ENCODE measurements at places on chromosomes 3 and 15.
A peak's percentile ranks its signal among the peaks of the same experiment; 100 is the strongest.

DNA sequence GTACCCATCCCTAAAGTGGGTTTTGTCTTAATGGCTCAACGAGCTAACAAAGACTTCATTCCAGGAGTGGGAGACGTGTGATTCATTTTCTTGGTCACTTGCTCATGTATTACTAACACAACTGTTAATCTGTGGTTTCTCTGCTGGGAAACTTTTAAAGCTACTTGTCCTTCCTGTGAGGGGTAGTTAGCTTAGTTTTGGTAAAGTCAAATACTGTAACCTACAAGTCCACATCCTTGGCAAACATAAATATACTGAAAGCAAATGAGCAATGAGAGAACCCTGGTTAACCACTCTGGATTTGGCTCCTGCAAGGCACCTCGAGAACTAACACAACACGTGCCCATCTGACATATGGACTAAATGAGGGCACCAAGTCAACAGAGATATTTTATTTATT is 19.9 kb downstream of the NOX5 start:
- no peak for DNase-seq

DNA sequence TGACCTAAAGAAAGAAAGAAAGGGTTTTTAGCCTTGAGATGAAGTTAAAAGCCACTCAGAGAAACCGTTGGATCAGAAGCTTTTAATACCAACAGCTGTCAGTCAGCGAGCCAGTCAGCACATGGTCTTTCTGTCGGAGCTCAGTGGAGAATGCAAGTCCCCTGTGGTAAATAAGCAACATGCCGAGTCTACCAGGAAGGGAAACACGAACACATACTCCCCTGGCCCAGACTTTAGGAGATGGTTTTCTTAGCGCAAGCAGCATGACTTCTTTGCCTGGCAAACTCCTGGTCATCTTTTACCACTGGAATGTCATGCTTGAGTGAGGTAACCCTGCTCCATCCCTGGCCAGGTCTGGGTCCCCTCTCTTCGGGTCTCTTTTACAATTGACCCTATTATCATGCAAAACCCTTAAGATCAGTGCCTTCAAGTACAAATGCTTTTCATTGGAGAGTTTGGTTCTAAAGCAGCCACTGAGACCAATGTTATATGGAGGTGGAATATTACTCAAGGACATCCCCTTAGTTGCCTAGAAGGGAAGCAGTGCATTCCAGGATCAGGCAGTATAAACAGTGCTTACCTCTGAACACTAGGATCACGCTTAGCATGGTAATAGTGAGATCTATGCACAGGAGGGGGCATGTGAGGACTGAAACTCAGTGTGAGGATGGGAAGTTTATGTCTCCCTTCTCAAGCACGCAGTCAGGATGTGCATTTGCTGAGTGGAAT is 28.2 kb downstream of the SLCO3A1 start:
- DNase-seq, result no peak

- DNase-seq, result no peak
Measured at GRCh38 chr3:186826410-186826975, 16.0 kb upstream of the ADIPOQ start.

- DNase-seq, result peak; percentile 4
Measured at GRCh38 chr3:121748680-121749275, 763 bp downstream of the GOLGB1 start.

DNA sequence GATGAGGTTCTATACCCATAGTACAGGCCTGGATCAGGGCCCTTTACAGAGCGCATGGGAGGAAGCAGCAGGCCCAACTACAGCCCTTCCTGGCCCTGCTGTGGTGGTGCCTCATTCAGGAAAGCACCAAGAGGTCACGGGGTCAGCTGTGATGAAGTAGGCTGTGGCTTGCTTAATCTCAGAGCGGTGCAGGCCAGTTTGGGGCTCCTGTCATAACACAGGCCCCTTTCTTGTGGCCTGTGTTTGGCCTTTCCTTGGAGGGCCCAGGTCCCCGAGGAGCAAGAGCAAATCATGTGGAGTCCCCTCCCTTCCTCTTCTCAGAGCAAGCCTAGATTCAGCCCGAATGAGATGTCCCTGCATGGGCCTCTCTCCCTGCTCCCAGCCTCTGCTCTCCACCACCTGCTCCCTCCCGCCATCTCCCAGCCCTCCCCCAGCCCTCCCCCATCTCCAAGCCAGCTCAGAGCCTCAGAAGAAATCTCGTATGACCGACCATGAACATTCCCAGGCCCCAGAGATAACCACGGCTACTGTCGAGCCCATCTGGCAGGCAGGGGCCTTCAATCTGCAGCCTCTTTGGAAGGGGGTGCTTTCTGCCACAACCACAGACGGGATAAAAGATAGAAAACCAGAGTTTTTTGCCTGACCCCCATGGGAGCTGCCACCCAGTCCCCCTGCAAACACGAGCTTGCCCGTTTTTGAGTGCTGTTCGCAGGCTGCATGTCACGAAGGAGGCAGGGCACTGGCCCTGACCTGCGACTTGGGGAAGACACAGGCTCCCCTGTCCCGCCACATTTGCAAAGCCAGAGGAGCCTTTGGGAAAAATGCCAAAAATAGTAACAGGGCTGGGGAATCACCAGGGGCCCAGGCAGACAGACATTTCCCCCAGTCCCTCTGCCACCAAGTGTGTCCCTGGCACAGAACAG is 32.3 kb upstream of the DUSP7 start:
- no peak for DNase-seq

GRCh38 chr15:40906991-40907802 is 12.9 kb downstream of the VPS18 start:
- no peak for DNase-seq

- DNase-seq, result no peak
Measured at GRCh38 chr3:127170814-127171213, 22.1 kb upstream of the PRR23E start.

DNA sequence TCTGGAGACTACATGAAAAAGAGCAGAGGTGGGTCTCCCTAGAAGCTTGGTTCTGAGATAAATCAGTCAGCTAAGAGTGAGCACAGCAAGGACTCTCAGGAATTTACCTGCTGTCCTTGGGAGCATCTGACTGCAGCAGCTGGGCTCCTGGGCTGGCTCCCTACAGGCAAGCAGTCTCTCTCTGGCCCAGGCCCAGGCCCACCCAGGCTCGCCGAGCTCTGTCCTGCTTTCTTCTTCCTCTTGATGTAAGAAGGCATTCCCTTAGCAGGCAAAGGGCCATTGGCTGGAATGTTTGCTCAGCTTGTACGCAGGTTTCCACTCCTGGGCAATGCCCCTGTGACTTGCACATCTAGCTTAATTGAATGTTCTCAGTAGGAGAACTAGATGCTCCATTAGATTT is 4.3 kb upstream of the RBP2 start:
- no peak for DNase-seq

GRCh38 chr3:127820221-127820825 is 2.0 kb downstream of the MGLL start:
- DNase-seq, result no peak

DNA sequence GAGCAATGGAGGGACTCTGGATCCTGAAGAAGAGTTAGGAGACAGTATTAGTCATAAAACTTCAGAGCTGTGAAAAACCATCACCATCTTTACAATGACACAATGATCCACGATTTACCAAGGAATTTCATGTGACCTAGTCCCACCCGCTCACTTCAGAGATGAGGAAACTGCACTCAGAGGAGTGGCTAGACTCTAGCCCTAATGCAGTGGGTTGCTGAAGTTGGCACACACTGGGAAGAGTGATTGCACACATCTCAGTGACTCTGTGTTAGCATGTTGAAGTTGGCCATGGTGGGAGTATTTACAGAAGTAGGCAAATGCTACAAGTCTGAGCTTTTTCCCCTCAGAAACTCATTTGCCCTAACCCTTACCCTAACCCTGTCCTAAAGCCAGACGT is 35.2 kb upstream of the SPATA12 start:
- DNase-seq, result no peak

DNA sequence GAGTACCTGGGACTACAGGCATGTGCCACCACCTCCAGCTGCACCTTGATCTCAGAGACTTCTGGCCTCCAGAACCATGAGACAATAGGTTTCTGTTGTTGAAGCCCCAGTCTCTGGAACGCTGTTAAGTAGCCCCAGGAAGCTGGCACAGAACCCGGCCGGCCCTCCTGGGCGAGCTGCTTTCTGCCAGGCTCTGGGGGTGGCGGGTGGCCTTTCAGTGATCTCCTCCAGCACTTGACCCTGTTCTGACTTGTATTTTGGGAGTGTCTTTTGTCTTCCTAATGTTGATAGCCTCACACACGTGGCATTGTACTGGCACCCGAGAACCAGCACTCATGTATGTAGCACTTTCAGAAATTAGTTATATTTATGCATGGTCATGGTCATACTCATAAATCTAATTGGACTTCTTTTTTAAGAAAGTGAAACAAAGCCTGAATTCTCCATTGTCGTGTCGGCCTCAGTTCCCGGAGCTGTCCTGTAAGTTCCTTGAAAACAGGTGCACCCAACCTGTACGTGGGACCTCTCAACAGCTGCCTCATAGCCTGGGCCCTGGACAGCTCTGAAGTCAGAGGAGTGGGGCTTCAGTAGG is 74.0 kb downstream of the TFRC start:
- DNase-seq, result no peak

DNA sequence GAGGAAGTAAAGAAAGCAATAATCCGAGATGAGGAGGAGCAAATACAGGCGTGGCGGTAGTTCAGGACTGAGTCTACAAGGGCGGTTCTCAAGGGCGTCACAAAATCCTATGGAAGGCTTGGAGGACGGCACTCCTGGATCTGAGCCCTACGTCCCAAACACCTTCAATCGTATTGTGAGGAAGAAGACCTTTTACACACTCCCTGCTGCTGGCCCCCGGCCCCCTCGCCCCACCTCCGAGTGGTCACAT is 747 bp downstream of the PLD1 start:
- DNase-seq, result no peak

DNA sequence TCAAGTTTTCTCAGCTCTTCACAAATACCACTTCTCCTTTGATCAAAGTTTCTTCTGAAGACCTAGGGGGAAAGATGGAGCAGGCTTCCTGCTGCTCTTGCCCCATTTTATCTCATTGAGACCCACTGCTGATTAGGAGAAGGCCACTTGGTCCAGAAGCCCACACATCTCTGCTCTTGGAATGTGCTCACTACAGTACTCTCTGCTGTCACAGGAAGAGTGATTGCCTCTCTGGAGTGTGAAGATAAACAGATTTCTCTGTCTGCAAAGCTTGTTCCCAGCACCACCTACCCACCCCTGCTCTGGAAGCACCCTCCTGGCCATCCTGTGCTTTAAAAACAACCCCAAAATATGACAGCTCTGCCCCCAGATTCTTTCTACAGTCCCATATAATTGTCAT is 41.3 kb upstream of the PRTG start:
- DNase-seq, result no peak

GRCh38 chr3:78666470-78666800 is 1101.4 kb downstream of the ROBO1 start:
- no peak for DNase-seq

- DNase-seq, result no peak
Measured at GRCh38 chr3:35757991-35758757, 118.8 kb downstream of the ARPP21 start.

DNA sequence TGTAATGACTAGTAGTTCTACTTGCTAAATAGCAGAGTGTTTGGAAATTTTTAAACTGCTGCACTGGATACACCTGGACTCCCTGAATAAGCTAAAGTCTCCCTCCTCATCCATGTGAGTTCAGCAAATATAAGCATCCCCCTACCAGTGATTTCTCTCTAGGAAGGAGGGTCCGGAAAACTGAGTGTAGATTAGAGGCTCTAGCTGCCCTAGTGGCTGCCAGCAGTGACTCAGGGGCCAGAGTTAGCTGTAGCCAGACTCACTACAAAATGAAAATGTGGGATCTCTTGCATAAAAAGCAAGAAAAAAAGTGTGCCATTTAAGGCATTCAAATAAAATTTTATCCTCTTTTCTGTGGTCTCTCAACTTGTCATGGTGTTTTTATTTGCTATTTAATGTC is 485.0 kb upstream of the ATP11B start:
- no peak for DNase-seq

DNA sequence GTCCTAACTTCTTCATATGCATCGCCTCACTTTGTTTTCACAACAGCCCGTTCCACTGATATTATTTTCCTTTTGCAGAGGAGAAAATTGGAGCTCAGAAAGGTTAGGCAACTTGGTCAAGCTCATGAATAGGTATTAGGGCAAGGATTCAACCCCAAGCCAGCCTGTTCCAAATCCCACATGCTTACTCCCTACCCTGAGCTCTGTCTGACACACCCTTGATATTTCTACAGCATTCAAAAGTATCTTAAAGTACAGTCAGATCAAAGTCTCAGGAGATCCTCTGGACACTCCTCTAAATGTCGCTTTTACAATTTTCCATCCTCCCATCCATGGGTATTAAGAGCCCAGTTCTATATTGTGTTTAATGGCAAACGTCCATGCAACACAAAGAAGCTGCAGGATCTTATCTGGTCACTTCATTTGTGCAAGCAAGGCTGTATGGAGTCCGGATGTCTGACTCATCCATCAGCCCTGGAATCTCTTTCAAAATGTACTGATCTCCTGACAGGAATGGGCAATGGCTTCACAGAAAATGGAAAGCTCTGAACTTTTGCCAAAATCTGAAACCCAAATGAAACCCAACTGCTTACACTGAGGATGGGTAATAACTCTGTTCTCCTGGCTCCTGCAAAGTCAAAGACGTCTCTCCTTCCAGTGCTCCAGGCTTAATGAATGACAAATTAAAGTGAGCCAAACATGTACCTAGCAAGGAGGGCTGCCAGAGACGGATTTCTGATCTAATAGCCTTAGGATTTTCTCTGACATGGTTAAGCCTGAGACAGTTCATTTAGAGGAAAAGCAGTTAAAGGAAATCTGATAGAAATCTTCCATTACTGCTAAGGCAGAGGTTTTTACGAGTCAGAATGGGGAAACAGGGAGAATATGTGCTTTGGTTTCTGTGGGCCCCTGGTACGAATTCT is 230.9 kb upstream of the RORA start:
- no peak for DNase-seq

DNA sequence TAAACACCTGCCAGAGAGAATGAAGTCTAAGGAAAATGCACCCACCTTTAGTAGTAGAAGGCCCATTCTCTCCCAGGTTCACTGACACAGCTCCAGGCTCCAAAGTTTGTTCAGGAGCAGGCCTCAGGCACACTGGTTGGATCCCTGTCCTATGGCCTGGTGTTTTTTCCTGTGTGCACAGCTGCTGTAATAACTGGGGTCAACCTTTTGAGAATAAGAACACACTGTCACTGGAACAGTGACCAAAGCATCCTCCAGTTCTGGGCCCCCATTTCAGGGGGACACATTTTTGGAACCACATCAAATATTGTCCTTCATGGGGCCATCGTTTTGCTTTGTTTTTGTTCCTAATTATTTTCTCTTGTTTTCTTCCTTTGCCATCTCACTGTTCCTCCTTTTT is 95.8 kb downstream of the ARNT2 start:
- DNase-seq, result no peak

GRCh38 chr3:80754969-80755368 is 987.2 kb upstream of the ROBO1 start:
- DNase-seq, result no peak

DNA sequence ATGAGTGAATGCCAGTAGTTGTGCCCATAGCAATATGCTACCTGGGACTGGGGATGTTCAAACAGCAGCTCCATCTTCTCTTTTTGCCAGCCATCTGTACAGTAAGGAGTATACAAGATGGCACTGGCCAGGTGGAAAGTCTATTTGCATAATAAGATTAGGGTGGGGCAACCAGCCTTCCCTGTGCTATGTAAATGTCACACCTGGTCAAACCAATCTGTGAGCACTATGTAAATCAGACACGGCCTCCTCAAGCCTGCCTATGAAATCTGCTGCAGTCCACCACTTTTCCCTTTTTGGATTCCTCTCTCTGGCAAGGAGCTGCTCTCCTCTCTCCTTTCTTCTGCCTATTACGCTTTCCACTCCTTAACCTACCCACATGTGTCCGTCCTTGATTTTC is 53.0 kb downstream of the C3orf80 start:
- no peak for DNase-seq

GRCh38 chr15:98823012-98823458 is 174.7 kb downstream of the IGF1R start:
- DNase-seq, result no peak
